Natural killer cell (primary cell): ENCODE measurements at places on chromosomes 2 and 18.

DNA sequence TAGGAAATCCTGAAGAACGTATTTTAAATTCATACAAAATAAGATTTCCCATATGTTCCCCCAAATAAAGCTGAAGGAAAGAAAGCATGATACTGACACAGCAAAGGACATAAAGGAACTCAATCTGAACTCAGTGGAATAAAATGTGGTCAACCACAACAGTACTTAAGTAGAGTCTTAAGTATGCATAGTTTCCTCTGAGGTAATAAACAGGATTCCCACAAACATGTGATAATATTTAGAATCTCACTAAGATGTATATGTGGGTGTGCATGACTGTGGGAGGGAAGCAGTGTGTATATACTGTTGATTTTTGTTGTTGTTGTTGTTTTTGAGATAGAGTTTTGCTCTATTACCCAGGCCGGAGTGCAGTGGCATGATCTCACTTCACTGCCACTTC, 69.3 kb downstream of the NOL10 start:
- no peak for DNase-seq

DNA sequence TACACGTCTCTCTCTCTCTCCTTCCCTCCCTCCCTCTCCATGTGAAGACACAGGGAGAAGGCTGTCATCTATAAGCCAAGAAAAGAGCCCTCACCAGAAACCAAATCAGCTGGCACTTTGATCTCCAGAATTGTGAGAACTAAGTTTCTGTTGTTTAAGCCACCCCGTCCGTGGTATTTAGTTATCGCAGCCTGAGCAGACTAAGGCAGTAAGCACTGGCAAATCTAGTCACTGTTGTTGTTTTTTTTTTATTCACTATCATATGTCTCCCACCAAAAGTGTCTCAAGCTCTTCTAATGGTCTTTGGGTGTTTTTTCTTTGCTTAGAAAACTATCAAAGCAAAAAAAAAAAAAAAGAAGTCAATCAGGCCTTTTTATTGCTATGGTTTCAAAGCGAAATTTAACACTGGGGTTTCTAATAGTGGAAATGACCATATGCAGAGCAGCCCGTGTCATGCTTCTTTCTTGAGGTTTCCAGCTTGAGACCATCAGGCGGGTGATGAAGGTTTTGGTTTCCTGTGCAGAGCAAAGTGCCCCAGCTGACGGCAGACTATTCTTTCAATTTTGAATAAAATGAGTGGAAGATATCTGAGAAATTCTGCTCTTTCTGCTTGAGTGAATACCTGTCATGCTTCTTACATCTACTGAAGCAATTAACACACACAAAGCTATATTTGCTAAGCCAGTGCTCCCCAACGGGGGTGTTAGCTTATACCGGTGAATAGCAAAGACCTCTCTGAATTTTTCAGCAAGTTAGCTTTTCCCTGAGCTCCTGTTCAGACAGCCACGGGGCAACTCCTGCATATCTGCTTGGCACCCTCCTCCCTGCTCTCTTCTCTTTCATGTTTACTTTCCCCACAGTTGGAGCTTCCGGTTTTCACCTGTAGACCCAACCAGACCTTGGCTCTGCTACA, 394.1 kb upstream of the ATP5MC3 start:
- DNase-seq, result peak; percentile 43

GRCh38 chr2:34254272-34254878, 655.3 kb upstream of the FAM98A start:
- DNase-seq, result no peak

DNA sequence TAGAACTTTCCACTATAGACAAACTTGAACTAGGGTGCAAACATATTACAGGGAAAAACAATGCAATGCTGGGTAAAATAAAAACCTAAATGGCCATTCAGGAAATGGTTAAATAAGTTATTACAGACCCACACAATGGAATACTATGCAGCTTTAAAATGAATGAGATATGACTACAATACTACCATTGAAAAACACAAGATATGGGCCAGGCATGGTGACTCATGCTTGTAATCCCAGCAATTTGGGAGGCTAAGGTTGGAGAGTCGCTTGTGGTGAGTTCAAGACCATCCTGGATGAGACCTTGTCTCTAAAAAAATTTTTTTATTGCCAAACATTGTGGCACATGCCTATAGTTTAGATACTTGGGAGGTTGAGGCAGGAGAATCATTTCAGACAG, 6.8 kb downstream of the PECR start:
- DNase-seq, result no peak

GRCh38 chr18:62850619-62851306, 135.4 kb downstream of the PHLPP1 start:
- no peak for DNase-seq

DNA sequence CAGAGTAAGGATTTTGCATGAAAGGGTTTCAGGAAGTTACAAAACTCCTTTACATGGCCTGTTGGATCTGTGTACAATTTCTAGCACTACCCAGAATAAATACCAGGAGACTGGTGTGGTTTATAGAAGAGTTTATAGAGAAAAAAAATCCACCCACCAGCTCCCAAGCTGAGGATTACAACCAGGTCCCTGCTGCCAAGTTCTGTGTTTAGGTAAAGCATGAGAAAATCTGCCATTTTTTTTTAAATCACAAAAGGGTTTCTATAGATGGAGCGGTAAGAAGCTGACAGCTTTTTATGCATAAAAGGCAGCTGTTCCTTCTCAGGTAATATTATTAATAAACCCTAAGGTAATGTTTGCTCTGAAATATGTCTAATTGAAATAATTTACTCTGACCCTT, 545.4 kb upstream of the ZEB2 start:
- no peak for DNase-seq

DNA sequence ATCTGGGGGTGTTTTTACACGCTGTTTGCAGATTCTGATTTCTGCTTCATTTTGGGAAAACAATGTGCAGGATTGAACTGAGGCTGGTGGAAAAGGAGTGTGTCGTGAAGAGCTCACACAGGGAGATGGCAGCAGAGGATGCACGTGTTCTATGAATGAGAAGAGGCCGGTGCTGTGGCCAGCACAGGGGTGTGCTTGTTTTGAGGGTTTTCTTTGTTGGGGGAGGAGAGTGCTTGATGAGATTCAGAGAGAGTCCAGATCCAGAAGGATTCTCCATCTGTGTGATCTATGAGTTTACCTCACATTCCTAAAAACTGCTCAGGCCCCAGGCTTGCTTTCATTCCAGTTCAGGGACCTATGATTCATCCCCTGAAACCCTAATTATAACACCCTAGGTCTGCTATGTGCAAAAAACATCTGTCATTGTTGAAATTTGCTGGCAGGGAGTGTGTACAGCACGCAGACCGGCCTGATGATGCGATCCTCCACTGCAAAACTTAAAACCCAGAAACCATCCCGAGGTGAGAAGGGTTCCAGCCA, 12.1 kb downstream of the TGFA start:
- DNase-seq, result no peak

GRCh38 chr2:238391042-238391689, 35.6 kb upstream of the ASB1 start:
- no peak for DNase-seq

DNA sequence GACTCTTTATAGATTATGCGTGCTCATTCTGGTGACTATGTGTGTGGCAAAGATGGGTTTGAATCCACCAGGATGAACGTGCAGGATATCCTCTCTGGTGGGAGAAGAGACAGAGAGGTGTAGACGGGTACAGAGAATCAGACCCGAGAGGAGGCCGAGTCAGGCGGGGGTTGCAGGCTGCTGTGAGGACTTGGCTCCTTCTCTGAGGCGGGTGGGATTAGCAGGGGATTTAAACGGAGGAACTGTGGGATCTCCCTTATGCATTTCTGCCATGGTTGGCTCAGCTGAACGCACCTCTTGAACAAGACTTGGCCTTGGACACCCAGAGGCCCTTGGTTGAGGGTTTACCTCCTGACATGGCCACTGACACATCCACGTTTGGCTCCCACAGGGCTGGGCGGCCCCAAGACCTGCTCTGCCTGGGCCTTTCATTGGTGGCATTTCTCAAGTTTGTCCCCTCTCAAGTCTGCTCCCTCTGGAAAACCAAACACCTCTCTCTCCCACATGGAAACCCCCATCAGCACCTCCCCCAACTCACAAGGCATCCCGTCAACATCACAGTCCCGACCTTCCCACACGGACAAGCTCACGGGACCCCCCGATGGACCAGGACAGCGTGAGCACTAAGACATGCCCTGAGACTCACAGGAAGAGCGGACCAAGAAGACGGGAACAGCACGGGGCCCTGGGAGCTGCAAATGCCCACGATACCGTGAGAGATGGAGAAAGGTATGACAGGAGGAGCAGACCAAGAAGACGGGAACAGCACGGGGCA, 158.3 kb downstream of the RTP5 start:
- no peak for DNase-seq

DNA sequence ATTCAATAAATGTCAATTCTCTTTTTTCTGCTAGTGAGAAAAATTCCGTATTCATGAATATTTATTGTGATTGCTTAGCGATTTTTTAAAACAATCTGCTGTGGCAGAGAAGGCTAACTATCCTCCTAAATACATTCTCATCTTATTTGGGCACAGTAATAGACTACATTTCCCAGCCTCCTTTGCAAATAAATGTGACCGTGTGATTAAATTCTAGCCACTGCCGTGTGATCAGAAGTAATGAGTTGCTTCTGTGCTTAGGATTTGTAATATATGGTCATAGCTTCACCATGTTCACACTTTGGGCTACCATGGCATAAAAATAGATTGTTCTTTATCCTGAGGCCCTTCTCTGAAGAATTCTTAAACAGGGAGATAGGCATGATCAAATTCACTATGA, 179.6 kb downstream of the FAM124B start:
- no peak for DNase-seq
